ENCODE measurements at places on chromosomes 16 and 17. TPM values are rescaled to one million over a fixed set of nuclear protein-coding genes. Genes with fewer than 3 reads are reported as not detected.

DNA sequence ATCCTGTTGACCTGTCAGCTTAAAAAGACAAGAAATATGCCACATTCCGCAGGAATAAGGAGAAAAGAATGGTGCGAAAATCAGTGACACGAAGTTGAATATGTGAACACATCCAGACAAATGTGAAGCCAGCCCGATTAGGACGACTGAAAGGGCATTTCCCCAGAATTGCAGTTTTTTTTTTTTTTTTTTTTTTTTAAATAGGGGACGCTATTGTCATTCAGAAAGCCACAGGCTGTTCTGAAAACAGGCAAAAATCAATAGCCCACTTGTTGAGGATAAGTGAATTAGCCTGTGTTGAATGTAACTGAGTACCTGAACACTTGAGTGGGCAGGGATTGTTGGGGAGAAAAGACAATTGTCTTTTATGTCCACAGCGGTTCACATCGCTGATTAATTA, 507.1 kb downstream of the WWOX start:
- DNase-seq, result no peak

- DNase-seq, result no peak
These were observed 1.7 kb upstream of the SGCA start for GRCh38 chr17:50163843-50164696.

GRCh38 chr17:50866950-50867362, 802 bp upstream of the TOB1 start:
- DNase-seq, result peak; percentile 75

GRCh38 chr17:79117905-79118487, 43.4 kb downstream of the ENGASE start:
- DNase-seq, result no peak

DNA sequence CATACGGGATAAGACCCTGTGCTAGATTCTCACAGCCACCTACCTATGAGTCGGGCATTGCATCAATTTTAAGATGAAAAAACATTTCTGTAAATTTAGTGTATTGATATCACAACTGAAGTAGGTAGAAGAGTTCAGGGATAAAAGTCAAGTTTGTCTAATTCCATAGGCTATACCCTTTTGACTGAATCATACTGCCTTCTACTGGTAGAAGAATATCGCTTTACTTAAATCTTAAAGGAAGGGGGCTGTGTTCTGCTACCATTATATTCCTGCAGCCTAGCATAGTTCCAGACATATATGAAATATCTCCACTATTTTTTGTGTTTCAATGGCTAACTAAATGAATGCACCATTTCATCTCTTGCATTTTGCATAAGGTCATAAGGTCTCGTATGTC, 1128.6 kb downstream of the CDH8 start:
- no peak for DNase-seq

GRCh38 chr17:48908853-48909394, 717 bp downstream of the UBE2Z start:
- peak; percentile 94 for DNase-seq

DNA sequence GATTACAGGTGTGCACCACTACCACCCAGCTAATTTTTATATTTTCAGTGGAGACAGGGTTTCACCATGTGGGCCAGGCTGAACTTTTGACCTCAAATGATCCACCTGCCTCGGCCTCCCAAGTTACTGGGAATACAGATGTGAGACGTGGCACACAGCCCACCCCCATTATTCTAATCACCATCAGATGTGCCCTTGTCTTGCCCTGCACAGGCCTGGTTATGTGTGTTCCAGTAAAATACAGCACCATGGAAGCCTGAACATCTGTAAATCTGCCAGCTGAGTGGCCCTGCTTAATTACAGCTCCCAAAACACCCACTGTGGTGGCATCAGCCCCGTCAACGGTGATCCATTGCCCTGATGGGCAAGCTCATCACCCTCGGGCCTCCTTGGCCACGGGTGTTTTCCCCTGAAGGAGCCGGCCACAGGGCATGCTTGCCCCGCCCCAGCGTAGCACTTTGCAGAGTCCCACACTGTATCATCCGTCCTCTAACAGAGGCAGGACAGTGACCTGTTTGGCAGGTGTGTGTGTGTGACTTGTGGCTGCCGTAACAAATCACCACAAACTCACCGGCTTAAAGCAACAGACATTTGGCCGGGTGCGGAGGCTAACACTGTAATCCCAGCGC, 74.5 kb downstream of the RBFOX3 start:
- DNase-seq, result peak; percentile 54

GRCh38 chr16:89335803-89336485, 118.4 kb downstream of the ZNF778 start:
- DNase-seq, result no peak

- DNase-seq, result no peak
These were observed 9.7 kb downstream of the CCR7 start for GRCh38 chr17:40555296-40556190.

- DNase-seq, result peak; percentile 30
These were observed 8.3 kb downstream of the MRPL28 start for GRCh38 chr16:361872-362701.

- DNase-seq, result no peak
These were observed 8.6 kb downstream of the ATP2A3 start for GRCh38 chr17:3955673-3955988.

GRCh38 chr17:41008811-41009210, at the start of gene KRTAP3-1:
Gene KRTAP3-1 (minus strand): TSS chr17:41009128. CDS start chr17:41009074, 54 bp downstream.
- no peak for DNase-seq

- no peak for DNase-seq
These were observed 67.1 kb upstream of the METRNL start for GRCh38 chr17:83012200-83012785.

DNA sequence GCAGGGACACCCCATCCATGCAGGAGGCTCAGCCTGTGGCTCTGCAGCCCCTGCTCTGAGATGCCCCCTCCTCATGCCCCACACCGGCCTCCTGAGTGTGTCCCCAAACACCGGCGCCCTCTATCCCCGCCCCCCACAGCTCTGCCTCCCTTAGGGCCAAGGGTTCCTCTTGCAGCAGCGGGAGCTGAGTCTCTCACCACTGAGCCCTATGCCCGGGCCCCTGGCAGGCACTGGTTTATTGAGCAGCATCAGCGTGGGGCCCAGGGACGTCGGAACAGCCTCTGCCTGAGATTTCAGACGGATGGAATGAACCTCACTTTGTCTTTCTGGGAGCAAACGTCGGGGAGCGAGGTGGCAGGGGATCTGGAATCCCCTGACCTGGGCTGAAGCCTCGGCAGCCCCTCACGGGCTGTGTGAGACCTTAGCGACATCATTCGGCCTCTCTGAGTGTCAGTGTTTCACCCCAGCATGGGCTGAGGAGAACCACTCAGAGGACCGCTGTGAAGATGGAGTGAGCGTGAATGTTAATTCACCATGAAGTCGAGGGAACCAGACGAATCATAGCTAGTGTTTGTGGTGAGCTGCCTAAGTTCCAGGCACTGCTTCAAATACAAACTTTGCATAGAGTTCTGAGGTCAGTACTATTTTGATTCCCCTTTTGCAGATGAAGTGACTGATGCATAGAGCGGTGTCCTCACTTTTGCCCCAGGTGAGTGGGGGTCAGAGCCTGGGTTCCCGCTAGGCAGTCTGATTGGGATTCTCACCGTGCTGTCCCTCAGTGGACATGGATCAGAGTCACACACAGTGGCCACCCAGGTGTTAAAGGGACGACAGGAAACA, 5.3 kb upstream of the C16orf74 start:
- DNase-seq, result no peak

DNA sequence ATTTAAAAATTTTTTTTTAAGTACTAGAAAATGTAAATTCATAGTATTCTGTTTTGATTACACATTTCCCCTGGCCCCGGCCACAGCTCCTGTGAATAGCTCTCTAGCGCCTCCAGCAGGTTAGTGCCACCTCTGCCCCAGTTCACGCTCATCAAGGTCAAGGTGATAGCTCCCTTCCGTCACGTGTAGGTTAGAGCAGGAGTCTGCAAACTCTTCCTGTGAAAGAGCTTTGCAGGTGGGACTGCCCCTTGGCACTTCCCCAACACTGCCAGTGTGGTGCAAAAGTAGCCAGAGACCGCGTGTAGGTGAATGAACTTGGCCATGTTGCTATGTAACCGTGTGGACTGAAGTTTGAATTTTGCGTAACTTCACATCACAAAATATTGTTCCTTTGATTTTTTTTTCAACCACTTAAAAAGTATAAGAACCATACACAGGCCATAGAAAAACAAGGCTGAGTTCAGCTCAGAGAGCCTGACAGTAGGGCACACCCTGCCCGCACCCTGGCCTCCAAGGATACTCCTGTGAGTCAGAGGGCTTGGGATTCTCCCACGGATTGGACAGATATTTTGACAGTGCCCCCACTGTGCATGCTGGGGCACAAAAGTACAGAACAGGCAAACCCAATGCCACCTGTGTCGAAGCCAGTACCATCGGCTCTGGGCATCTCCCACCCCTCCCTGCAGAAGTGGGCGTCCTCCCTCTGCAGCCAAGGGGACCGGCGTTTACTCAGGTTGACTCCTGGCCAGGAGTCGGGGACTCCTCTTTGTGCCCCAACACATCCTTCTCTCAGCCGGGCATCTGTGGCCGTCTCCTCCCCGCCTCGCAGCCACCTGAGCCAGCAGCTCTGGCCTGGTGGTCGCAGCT, 92.0 kb upstream of the CHMP6 start:
- peak; percentile 38 for DNase-seq

GRCh38 chr16:10693889-10694288, 841 bp downstream of the TEKT5 start:
- no peak for DNase-seq

- no peak for DNase-seq
These were observed 186.0 kb upstream of the TNRC6C start for GRCh38 chr17:77772461-77772897.

GRCh38 chr17:67390006-67390645, 13.0 kb downstream of the PITPNC1 start:
- no peak for DNase-seq

DNA sequence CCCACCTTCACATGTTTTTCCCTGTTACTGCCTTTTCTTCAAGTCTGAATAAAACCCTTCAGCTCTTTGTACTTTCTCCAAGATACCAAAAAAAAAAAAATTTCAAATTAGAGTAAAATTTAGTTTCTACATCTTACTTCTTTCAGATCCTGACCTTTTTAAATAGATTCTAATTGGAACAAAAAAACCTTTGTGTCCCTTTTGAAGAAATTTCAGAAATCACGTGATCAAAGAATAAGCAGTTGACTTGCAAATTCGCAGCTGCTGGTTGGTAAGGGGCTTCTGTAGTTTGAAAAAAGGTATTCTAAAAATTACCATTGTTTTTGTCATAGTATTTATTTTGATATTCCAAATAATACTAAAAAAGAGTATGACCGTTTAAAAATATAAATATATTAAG, 71.7 kb downstream of the CDC27 start:
- no peak for DNase-seq

DNA sequence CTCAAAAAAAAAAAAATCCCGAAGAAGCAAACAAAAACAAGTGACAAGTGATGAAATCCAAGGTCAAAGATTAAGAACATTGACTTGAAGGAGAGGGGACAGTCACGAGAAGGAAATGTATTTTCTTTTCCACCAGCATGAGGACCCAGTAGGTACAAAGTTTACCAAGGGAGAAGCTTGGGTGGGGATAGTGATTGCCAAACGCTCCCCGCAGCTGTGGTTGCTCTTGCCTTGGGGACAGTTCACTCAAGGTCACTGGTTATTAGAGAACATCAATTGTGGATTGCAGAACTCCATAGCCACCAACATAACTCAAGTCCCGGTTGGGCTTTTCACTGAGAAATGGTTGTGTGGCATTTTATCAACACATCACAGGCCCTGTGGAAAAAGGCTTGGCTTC, 27.0 kb downstream of the RSL1D1 start:
- no peak for DNase-seq

Gene FBXL16
- 0.48 TPM for polyA plus RNA-seq

Gene LGALS9B
- not detected for polyA plus RNA-seq

Gene FBRS
- polyA plus RNA-seq, result 64.8 TPM

Gene MC1R
- polyA plus RNA-seq, result 3.1 TPM

Gene TMEM186
- polyA plus RNA-seq, result 11.9 TPM
